ENCODE measurements at places on chromosomes 6 and 20.

DNA sequence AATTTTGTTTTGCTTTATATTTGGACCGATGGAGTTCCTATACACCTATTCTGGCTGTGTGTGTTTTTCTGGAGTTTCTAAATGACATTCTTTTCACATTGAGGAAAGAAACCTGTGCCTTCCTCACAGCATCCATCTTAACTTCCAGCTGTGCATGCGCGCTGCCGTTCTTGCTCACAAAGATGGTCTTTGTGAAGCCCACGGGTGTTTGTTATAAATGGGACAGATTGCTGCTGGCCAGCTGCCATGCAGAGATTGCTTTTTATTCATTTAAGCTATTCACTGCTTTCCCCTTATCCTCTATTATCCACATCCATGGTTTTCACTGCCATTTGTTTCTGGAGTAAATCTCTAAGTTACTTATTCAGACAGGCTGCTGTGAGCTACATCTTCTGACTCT lies 54.2 kb downstream of the SYNDIG1 start:
- no peak for DNase-seq

DNA sequence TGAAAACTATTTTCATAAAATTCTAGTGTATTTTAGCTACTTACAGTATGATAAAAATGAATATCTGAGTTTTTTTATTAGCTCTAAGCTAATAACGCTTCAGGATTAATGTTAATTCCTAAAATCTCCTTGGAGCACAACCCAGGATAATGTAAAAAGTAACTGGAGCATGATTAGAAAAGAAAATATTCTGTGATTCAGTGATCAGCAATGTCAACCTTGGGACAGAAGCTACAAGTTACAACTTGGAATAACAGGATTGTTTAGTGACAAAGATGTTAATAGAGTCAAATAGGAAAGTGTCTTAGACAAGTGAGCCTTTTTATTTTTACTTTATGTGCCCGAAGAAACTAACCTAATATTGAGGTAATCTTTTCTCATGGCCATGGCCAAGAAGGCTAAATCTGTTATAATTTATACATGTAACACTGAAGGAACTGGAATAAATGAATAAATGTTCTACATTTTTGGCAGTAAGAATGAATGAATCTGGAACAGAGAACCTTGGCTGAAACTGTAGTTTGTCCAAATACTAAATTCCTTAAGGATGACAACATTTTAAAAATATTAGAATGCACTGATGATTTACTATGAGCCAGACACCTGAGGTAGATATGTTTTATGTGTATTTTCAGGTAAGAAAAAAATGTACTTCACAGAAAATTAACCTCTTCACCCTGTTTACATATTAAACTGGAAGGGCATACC lies 994.0 kb downstream of the GRIK2 start:
- DNase-seq = no peak

DNA sequence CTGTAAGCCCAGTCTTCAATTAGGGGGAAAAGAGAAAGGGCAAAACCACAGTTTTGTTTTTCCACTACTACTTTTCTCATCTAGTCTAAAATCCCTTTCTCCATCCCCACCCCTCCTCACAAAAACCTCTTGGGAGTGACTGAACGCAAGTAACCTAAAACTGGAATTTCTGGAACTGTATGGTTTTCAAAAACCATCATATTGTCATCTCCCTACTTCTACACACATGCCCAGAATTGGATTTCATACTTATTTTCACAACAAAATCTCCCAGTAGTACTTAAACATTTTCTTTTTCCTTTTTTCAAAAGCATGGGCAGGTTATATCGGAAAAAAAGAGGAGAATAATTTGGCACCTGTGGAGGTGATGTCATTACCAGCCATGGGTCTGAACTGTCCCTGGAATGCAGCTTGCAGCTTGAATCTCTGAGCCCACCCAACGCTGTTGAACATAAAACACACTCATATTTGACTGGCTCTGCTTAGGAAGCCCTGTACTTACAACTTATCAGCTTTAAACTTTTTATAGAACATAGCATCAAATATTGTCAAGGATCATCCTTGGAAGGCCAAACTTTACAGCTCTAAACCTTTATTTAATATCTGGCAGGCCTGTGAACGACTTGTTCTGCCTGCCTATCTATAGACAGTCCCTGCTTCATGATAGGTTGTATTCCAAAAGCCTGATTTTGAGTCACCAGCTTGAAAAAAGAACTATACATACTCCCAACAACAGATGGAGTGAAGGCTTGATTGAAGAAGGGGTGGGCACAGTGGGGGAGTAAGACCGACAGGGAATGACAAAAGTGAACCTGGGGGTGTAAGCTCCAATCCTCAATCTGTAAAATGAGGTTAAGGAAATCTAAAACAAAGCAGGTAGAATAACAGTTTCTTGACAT lies 59.3 kb downstream of the EPB41L2 start:
- no peak for DNase-seq

GRCh38 chr20:35742741-35743523 lies 872 bp upstream of the RBM39 start:
- no peak for DNase-seq

DNA sequence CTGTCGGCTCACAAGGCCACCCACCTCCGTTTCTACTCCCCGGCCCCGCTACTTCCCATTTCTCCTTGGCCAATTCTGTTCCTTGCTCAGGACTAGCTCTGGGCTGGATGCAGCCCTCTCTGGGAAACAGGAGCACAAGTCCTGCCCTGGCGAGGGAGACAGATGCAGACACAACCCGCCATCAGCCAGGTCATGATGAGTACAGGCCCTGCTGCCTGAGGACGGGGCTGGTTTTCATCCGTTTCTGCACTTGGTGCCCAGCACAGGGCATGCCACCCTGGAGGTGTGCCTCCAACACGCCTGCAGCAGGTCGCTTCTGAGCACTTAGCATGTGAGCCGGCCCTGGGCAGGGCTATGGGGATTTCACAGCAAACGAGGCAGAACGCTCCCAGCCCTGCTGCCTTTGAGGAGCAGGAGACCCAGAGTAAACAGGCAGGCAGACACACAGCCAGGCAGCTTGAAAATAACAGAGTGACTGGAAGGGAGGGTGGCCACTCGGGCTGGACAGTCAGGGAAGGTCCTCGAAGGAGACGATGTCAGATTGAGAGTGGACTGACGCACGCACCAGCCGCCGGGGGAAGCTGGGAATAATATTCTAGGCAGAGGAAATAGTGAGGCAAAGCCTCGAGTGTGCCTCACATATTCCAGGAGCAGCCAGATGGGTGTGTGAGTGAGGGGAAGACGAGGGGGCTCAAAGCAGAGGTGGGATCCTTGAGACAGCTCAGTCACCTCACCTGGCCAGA lies 21.2 kb upstream of the VSTM2L start:
- DNase-seq = no peak

- DNase-seq = no peak
Observed at GRCh38 chr6:105161421-105161820, 18.4 kb downstream of the POPDC3 start.

DNA sequence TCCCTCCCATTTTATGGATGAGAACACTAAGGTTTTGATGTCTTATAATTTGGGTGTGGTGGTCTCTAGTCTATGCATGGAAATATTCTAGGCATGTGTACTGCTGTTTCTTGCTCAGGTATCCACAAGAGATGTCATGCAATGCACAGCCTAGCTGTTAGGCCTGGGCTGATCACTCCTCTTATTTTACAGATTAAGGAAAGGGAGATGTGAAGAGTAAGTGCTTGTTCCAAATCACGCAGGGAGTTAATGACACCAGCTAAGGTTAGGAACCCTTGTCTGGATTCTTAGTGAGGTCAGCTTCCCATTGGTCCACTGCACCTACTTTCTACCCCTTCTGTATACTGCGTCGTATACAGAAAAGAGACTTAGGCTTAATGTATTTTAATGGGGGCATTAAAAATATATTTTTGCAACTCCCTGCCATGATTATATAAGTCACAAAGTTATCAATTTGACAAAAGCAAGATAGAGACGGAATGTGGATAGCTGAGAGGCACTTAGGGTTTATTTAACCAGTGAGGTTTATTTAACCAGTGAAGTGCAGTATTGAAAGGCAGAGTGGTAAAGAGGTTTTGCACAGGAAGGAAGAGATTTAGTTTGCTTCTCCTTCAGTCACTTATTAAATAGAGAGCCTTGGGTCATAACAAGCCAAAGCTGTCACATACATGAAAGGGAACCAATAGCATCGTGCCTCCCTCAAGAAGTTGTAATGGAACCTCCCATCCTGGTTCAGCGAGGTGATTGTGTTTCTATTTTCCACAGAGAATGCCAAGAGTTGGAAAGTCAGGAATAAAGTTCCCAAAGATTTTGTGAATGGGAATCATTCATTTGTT lies 95.0 kb upstream of the FAM184A start:
- DNase-seq = no peak

- DNase-seq = no peak
Observed at GRCh38 chr6:14499309-14499708, 381.7 kb downstream of the CD83 start.

DNA sequence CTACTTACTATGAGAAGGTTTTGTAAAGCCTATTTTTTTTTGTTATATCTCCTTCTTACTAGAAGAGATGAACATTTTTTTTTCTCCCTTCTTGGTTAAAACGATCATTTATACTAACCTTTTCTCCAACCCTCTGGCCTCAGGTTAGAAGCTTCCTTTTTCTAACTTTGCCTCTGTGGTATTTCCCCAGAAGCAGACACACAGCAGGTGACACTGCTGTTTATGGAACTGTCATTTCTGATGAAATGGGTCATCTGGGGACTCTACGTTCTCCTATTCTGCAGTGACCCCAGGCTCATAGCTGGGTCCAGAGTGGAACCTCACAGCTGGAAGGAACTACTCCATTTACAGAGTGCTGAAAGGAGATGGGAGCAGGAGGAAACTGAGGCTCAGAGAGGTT lies 746.3 kb upstream of the CHD6 start:
- no peak for DNase-seq

DNA sequence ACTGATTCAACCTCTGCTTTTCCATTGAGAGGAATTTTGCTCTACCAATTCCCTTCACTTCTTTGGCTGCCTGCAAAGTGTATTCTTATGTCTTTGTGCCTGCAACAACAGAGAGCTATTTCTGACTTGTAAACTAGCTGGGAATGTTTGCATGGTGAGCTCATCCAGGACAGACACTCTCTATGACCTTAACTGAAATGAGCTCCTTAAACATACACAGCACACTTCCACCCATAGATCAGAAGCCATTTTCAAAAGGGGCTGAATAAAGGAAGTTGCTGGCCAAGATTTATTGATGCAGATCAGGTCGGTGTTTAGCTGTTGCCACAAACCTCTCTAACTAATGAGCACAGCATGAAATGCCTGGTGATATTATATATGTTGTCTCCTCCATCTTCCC lies 377.7 kb downstream of the BTBD9 start:
- DNase-seq = peak; percentile 82

DNA sequence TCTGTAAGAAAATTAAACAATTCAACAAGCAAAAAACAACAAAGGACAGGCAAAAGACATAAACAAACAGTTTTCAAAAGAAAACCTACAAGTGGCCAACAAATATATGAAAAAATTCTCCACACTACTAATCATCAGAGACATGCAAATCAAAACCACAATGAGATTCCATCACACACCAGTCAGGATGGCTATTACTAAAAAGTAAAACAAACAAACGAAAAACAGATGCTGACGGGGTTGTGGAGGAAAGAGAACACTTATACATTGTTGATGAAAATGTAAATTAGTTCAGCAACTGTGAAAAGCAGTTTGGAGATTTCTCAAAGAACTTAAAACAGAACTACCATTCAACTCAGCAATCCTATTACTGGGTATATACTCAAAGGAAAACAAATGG lies 537.6 kb downstream of the HDGFL1 start:
- DNase-seq = peak; percentile 79

DNA sequence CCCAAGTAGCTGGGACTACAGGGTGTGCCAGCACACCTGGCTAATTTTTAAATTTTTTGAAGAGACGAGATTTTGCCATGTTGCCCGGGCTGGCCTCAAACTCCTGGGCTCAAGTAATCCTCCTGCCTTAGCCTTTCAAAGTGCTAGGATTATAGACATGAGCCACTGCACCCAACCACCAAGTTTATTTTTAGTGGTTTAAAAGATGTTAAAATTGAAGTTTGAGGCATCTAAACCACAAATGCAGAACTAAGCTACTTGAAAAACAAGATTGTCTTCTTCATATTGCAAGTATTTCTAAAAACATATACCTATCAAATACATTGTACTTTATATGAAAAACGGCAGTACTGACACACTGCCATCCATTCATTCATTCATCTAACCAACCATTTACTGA lies 31.6 kb downstream of the WASF1 start:
- DNase-seq = no peak

- no peak for DNase-seq
Observed at GRCh38 chr6:82988930-82989351, 76.7 kb downstream of the UBE3D start.

Data from AG10803 (cell line).